ENCODE measurements at places on chromosomes 2 and 18.

GRCh38 chr2:101658387-101658786 lies 39.1 kb upstream of the MAP4K4 start:
- DNase-seq: no peak

DNA sequence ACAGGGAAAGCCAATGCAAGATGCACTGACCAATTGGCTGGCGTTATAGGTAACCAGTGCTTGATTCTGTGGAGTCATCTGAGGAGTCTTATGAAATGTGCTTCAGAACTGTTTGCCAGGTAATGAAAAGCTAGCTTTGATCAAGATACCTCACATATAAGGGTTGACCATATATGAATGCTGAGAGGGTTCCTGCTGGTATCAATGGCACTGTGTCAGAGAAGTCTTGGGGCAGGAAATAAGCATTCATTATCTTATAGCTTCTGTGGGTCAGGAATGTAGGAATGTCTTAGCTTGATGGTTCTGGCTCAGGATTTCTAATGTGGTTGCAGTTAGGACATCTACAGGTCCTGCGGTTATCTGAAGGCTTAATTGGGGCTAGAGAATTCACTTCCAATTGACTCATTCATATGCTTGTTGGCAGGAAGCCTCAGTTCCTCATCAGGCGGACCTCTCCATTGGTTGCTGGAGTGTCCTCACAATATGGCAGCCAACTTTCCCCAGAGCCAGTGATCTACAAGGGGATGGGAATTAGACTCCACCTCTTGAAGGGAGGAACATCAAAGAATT lies 22.1 kb upstream of the TCF7L1 start:
- no peak for DNase-seq

DNA sequence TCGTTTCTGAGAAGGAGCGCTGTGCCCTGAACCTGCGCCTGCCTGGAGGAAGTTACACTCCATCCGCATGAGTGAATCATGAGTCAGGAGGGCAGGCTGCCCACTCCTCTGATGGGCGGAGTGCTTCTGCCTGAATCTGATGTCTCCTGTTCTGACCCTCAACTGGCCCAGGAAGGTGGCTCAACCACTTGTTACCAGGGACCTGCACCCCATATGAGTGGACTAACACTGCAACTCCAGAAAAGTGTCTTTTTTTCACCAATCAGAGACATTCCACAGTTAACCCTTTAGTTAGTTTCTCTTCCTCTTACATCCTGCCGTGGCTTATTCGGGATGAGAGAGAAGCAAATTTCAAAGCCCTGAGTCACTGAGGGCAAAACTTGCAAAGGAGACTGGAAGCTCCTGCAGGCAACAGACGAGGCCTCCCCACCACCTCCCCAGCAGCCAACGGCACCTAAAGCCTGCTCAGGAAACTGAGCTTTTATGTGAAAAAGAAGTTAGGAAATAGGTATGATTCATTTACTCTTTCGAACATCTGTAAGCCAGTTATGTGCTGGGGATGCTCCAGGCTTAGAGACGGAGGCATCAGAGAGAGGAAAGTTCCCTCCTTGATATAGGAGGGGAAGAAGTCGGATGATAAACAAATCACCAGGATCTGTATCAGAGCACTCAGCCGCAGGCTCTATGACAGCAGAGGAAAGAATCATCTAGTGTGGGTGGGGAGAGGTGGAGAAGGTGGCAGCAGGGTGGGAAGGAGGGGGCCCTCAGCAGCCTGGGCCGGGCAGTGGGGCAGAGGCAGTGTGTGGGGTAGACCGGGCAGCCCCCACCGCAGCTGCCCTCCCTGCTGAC lies 30.9 kb downstream of the MBP start:
- DNase-seq: peak; percentile 86

- peak; percentile 52 for DNase-seq
Observed at GRCh38 chr2:30233271-30234009, 2.1 kb downstream of the LBH start.

- no peak for DNase-seq
Observed at GRCh38 chr2:168207851-168208250, 39.5 kb downstream of the STK39 start.

DNA sequence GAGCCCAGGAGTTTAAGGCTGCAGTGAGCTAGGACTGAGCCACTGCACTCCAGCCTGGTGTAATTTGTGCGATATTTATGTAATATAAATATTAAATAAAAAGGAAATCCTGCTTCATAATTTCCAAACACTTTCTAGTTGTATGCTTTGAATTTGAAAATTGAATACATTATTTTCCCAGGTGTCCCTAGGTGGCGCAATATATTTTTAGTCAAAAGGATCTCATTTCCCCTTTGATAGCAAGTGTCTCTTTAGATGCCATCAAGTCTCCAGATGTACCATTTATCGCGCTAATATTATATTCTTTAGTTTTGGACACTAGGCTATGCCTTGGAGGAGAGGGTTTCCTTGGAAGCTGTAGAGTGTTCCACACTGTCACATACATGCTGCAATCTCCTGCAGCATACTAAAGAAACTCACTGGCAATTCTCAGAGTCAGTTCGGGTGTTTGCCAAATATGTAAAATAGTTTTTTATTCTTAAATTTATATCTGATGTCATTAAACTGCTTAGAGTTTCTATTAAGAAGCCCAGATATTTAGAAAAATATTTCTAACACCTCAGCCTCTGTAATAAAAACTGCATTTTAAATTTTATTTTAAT lies 5.6 kb upstream of the WDR7 start:
- DNase-seq: no peak

DNA sequence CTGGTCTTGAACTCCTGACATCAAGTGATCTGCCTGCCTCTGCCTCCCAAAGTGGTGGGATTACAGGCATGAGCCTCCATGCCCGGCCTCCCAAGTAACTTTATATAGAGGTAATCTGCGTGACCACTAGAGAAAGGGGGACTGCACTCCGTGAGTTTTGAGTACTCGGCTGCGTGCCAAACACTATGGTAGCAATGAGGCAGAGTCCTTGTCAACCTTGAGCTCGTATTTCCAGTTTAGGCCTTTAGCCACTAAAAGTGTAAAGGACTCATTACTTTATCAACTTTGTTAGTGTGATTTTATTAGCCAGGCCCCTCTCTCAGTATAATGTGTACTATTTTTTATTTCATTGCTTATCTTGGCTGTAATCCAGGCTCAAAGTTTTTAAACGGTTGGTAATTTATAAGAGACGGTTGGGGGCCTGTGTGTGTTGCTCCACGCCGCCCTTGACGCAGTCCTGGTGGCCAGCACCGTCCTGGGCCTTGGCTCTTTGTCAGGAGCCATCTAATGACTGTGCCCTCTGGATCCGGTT lies 56.2 kb downstream of the ZCCHC2 start:
- DNase-seq: no peak

DNA sequence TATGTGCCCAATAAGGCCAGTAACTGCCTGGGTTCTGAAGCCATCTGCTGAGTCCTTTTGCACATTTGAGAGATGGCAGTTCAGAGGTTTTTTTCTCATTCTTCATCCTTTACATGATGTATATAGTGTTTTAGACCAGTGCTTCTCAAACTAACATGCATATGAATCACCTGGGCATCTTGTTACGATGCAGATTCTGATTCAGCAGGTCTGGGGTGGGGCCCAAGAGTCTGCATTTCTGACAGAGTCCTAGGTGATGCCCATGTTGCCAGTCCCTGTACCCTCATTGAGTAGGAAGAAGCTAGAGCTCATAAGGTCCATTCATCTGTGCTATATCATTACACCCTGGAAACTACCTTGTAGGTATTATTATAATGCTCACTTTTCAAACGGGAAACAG lies 3.8 kb downstream of the SMYD5 start:
- no peak for DNase-seq

DNA sequence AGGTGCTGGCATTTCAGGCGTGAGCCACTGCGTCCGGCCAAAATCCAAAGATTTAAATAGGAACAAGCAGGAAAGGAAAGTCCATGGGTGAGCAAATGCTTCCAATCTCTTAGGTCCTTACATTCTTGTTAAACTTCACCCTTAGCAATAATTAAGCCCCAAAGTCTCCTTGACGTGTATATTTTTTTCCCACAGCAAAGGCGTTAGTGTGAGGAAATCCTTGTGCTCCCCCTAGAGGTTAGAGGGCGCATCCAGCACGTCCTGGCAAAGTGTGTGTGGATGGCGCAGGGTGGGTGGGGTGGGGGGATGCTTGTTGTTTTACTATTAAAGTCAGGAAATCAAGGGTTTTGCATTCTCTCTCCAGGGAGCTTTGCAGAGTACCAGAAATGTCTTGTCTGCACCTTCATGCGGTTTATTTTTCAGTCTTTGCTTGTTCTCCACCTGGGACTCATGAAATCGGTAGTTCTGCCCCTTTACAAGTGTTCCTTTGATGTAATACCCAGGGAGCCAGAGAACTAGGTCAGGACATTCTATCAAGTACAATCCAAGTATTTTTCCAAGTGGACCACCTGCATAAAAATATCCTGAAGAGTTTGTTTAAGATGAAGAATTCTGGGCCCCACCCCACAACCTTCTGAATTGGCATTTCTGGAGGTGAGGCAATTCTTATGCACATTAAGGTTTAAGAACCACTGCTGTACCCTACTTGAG lies 22.2 kb upstream of the ITSN2 start:
- no peak for DNase-seq

- no peak for DNase-seq
Observed at GRCh38 chr2:17363846-17364245, 154.4 kb downstream of the RAD51AP2 start.

DNA sequence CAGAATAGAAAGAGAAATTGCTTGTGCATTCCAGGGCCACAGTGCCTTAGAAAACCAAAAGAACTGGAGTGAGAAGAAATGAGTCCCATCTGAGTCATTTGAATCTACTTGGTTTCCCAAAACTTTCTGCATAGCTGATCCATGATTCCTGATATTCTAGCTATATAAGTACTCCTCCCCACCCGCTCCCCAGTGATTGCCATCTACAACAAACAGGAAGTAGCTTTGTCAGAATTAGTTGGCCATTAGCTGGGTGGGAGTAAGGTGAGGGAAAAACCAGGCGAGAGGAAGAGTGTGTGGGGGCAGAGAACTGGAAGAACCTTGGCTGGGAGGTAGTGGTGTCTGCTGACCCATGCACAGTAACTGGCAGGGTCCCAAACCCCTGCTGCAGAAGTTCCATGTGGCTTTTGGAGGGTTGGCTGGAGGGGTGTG lies 122.1 kb downstream of the ACAA2 start:
- no peak for DNase-seq

GRCh38 chr2:190060626-190061025 lies 1.9 kb downstream of the MSTN start:
- DNase-seq: no peak

DNA sequence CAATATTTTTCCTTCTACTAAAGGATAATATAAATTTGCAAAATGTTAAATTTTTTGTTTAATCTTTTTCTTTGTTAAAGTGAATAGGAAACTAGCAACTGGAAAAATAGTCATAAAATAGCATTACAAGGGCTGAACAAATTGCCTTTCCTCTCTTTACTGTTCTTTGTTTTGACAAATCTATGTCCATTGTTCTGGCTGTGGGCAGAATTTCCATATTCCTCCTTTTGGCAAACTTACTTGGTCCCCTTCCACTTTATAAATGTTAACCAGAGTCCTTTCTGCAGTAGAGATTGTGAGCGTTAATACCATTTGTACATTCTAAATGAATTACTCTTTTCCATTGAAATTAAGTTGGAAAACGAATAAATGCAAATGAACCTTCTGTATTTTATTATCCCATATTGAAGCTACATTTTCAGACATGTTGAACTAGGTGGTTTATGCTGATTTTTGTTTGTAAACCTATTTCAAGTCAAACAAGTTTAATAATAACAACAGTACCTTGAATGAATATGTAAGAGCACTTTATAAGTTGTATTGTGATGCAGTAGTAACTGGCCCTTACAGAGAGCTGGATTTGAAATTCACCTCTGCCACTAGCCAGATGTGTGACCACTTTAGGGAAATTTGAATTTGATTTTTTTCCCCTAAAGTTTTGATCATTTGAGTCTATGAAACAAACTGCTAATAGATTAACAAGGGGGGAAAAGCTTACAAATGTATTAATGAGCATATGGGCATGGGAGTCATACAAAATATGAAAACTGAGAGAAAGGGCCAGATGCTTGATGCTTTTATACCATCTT lies 3.3 kb downstream of the RNF125 start:
- DNase-seq: no peak

- DNase-seq: peak; percentile 96
Observed at GRCh38 chr2:227324995-227325838, at the start of gene MFF. MFF (plus strand) TSS chr2:227325251; CDS start chr2:227330666, 5,415 bp downstream.

DNA sequence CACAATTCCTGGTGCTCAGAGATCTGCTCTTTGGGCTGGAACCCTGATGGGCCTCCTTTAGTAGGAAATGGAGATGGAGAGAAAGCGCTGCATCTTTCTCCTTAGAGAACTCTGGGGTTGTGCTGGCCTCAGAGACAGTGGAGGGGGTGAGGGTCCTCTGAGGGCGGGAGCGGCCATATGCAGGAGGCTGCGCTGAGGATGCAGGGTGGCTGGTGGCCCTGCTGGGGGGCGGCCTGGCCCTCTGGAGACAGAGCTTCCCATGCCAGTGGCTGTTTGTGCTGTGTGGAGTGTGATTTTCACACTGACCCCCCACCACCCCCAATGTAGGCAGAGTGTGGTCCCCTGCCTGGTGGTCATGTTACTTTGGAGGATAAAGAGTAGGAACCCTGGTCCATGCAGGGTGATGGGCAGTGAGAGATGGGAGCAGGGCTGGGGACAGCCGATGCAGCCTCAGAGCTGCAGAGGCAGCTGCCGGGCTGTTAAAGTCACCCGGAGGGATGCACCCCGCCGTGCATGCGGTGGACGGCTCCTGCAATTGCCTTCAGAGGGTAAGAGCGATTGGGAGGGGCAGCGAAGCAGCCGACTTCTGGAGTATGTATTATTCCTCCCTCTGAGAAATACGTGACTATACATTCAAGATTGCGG lies 194.6 kb downstream of the FAM210A start:
- no peak for DNase-seq

DNA sequence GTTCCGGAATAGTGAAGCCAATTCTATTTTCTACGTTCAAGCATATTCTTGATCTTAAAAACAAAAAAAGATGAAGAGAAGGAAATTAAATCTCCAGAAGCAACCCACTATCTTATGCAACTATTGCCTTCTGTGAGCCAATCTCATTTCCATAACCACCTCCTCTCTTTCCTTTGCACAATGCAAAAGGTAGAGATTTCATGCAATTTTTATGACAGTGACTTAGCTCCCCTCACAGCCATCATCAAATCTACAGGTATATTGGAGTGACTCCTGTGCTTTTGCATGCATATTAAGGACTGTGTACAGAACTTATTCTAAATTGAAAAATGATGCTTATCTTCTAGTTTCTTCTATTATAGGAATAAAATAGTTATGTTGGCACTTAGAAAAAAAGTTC lies 191.8 kb downstream of the DCC start:
- DNase-seq: no peak

GRCh38 chr2:27849558-27850205 lies 40.5 kb downstream of the RBKS start:
- DNase-seq: no peak
